IMR-90 (cell line): ENCODE measurements at places on chromosomes 6 and 20.

DNA sequence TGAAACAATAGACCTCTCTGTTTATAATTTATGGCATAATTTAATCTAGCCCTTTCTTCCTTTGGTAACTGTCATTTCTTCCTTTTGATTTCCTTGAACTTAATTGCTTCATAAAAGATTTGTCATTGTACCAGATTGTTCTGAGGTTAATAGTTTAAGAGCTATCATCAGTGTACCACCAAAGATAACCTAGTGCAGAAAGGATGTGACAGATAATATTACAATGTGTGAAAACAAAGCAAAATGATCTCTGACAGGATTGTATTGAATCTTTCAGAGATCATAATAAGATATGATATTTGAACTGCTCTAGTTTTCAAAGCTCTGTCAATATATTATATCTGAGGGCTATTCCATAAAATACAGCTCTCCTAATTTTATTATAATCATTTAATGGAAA lies 132.1 kb upstream of the PTCHD4 start:
- H3K4me3 ChIP-seq, result no peak overlapping the region
- no peak overlapping the region for H3K27ac ChIP-seq
- DNase-seq, result no peak
- no peaks in the 10 kb centered on the region for H3K27me3 ChIP-seq

DNA sequence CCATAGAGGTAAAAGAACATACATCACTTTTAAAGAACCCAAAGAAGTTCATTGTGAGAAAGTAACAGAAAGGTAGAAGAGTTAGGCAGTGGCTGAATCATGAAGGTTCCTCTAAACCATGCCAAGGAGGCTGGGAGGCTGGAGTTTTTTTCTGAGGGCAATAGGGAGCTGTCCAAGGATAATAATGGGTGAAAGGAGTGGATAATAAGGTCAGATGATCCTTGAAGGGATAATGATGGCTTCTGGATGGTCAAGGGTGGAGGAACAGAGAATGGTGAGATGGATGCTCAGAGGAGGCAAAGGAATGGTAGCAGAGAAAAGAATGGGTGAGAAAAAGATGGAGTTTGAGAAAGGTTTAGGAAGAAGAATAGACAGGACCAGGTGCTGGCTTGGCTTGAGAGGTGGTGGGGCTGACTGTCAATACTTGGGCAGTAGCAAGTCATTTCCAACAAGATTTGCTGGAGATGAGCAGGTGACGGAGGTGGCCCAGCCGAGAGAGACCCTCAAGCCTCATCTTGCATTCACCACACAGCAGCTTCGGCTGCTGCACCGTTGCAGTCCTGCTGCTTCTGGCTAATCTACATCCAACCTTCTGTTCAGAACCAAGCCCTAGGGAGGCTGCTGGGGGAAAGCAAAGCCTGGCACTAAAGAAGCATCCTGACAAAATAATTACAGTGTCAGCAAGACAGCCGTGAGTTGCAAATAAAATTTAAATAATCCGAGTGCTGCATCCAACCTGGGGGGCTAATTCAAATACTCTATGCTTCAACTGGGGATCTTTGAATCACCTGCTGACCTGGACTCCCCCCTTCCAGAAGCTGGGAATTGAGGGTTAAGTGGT lies 131.2 kb upstream of the KCNG1 start:
- no peak overlapping the region for H3K27ac ChIP-seq
- DNase-seq, result no peak
- H3K36me3 ChIP-seq, result no peaks in the 10 kb centered on the region
- peaks cover 5% of the 10 kb centered on the region for H3K4me1 ChIP-seq
- H3K4me3 ChIP-seq, result no peak overlapping the region
- H3K27me3 ChIP-seq, result peaks cover 55% of the 10 kb centered on the region

DNA sequence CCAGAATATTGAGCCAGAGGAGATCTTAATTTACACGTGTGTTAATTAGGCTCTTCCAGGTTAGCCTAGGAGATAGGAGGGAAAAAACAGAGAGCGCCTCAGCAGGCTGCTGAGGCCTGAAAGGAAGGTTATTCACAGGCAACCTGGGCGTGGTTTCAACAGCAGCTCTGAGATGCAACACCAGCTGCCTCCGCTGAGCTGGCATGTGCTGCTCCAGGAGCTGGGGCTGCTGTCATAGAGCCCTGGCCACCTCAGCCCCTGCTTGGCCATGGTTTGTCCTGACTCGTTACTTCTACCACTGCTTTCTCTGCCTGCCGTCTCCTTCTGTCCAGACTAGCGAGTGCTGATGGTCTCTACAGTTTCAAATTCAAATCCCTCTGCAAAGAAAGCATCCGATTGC lies 32.4 kb upstream of the RPP40 start:
- no peak overlapping the region for H3K27ac ChIP-seq
- no peak overlapping the region for H3K4me3 ChIP-seq
- H3K4me1 ChIP-seq, result peaks cover 5% of the 10 kb centered on the region; the same call in 1 of the 2 replicates
- H3K27me3 ChIP-seq, result no peaks in the 10 kb centered on the region

- H3K4me3 ChIP-seq, result no peak overlapping the region
- no peaks in the 10 kb centered on the region for H3K36me3 ChIP-seq
- peaks cover 26% of the 10 kb centered on the region for H3K27me3 ChIP-seq
- no peak for DNase-seq
- no peaks in the 10 kb centered on the region; the same call in 1 of the 2 replicates for H3K4me1 ChIP-seq
These were observed 26.8 kb upstream of the DDR1 start for GRCh38 chr6:30857549-30857948.

DNA sequence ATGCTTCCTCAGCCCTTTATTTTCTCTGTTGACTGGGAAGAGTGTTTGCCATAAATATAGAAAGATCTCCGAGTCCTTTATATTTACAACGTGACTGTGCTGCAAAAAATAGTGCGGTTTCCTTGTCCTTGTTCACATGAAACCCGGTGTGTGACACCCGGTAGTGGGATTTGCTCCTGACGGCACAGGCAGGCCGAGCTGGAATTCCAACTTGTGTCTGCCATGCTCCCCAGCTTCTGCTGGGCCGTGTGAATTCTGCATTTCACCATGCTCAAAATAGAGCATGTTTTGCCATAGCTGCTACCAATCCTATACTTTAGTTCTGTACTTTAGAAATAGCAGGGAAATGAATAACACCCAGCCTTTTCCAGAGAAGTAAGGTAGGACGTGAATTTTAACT lies 60.3 kb upstream of the PDE10A start:
- H3K27ac ChIP-seq, result no peak overlapping the region
- no peak overlapping the region for H3K4me3 ChIP-seq
- 0 out of 2 replicates have a peak, but pooled peaks cover 3% of the 10 kb centered on the region for H3K27me3 ChIP-seq
- H3K36me3 ChIP-seq, result no peaks in the 10 kb centered on the region
- DNase-seq, result no peak

- no peak for DNase-seq
- 0 out of 2 replicates have a peak, but pooled peaks cover 2% of the 10 kb centered on the region for H3K36me3 ChIP-seq
- no peak overlapping the region for H3K27ac ChIP-seq
These were observed 37.8 kb downstream of the ZNF217 start for GRCh38 chr20:53555816-53556215.

DNA sequence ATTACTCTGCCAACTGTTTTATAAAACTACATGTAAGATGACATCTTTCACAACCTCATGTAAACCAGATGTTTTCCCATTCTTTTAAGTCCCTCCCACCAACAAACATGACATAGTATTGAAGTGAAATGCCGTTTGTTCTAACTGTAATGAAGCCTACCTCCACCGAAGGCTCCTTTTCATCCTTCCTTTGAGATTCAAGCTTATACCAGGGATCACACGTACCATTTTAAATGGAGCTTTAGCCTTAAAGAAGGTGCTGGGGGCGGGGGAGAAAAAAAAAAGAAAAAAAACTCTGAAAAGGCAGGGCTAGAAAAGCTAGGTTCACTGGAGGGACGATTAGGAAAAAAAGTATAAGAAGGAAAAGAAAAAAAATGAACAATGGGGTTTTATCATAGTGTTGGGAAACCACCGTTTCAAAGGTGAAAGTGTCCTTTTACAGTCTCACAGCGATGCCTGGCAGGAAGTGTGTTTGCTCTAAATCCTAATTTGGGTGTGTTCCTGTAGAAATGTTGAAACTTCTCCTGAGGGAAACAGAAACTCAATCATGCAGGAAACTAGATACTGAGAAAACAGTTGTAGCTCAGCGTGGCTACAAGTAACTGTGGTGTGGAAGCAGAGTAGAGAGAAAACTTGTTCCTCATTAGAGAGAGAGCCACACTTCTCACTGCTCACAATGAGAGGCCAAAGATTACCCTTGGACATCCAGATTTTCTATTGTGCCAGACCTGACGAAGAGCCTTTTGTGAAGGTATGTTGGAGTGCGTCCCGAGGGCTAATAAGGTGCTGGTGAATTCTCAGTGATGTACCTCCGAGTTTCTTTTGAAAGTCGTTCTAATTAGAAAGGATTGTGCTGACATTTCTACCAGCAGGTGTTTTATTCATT lies 37.6 kb upstream of the HINT3 start:
- peak; percentile 90 for DNase-seq
- peak overlapping the region; percentile 95 for H3K27ac ChIP-seq
- H3K4me3 ChIP-seq, result peak overlapping the region; percentile 39
- H3K4me1 ChIP-seq, result peaks cover 7% of the 10 kb centered on the region
- no peaks in the 10 kb centered on the region for H3K27me3 ChIP-seq
